ENCODE measurements at places on chromosomes 2 and 18. TPM values are rescaled to one million over a fixed set of nuclear protein-coding genes. Genes with fewer than 3 reads are reported as not detected.

The CNRIP1 gene
- 74.2 TPM for total RNA-seq

The MCFD2 gene
- 52.9 TPM for total RNA-seq

The CXXC1 gene
- total RNA-seq: 39.8 TPM

GRCh38 chr2:229810786-229811185 lies 96.4 kb upstream of the DNER start:
- no peak for DNase-seq

- no peak for DNase-seq
Measured at GRCh38 chr18:50494569-50494968, 65.3 kb upstream of the MAPK4 start.

GRCh38 chr2:29766191-29766590 lies 155.2 kb downstream of the ALK start:
- DNase-seq: no peak

DNA sequence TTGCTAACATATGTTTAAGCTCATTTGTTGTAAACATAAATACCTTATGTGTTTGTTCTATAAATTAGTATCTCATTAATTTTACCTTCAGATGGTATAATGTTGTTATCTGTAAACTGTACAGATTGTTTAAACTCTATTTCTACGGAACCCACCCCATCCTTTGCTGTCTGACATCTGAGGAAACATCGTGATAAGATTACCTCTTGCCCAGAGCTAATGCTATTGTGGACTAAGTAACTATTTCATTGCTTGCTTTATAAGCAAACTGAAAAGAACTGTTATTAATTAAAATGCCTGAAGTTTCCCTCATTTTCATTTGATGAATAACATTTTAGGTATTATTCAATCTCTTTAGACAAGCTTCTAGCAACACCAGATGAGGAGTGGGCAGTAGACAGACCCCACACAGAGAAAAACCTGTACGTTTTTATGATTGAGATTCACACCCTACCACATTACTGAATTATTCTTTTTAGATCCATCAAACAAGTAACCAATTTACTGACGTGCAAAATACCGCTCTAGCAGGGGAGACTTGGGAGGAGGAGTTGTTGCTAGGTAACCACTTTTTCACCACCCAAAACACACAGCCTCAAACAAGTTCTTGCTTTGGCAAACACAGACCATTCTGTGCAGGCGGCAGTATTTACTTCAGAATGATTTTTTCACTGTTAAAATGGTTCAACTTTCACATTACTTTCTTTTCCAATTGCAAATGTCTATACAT lies 1.9 kb upstream of the SYT4 start:
- no peak for DNase-seq

GRCh38 chr18:11689669-11690565 lies 853 bp downstream of the GNAL start:
- DNase-seq: no peak

DNA sequence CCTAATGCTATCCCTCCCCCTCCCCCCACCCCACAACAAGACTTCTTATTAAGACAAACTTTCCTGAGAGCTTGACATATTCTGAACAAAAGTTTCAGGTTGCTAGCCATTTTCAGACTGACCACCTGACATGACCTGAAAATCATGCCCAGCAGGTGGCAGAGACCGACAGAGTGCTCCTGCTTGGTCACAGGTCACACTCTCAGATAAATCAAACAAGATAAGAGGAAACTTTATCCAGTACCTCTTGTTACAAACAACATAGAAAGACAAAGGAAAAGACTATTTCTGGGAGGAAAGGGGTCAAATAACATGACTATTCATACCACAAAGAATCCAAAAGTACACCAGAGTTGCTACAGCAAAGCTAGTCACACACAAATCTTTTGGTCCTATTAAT lies 107.4 kb downstream of the TMEM200C start:
- DNase-seq: no peak

DNA sequence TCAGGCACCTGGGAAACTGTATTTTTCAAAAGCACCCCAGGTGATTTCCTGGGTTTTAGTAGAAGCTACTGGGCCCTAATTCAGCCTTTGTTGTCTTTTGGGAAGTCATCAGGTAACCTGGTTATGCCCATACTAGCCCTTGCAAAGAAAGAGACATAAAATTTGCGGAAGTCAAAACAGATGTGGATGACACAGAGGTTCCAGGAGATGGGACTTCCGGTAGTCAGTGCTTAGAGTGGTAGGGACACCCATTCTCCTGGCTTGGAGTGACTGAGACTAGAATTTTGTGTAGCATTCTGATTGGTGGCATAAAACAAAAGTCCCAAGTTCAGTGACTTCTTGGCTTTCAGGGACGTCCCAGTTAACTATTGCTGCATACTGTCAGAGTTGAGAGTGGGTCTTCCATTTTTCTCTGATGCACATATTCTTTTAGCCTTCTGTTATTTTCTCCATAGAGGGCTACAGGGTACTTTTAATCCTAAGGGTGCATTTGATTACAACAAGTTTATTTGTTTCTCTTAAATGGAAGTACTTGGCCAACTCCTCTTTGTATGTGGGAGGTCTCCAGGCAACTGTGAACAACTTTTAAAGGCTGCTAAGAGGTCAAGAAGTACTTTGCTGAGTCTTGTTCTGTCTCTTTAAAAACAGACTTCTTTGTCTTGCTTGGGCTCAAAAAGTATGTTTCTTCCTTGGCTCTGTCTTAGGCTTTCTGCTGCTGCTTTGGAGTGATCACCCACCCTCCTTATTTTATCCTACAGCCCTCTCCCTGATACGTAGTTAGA lies 8.8 kb downstream of the NAB1 start:
- no peak for DNase-seq

- DNase-seq: no peak
Measured at GRCh38 chr2:39532933-39533332, 95.8 kb upstream of the MAP4K3 start.

- DNase-seq: no peak
Measured at GRCh38 chr2:185381631-185382030, 357.0 kb upstream of the FSIP2 start.
